M059J (cell line): ENCODE measurements at places on chromosomes 13 and 19. TPM values are rescaled to one million over a fixed set of nuclear protein-coding genes. Genes with fewer than 3 reads are reported as not detected.

C3 gene
- 4.0 and 5.2 TPM in 2 replicates for total RNA-seq

IRS2 gene
- total RNA-seq, result 0.42 and 0.54 TPM in 2 replicates

ZNF665 gene
- 1.1 and 8.2 TPM in 2 replicates for total RNA-seq

ASF1B gene
- total RNA-seq, result 117 and 169 TPM in 2 replicates

NFIX gene
- total RNA-seq, result 38.5 and 52.0 TPM in 2 replicates

HOMER3 gene
- total RNA-seq, result 105 and 141 TPM in 2 replicates

DNAAF3 gene
- total RNA-seq, result 0.44 and 4.0 TPM in 2 replicates

KLHL1 gene
- total RNA-seq, result not detected in 2 replicates

FKRP gene
- 13.1 and 28.4 TPM in 2 replicates for total RNA-seq

ZNF230 gene
- total RNA-seq, result 4.3 and 9.2 TPM in 2 replicates

CD177 gene
- total RNA-seq, result 1.4 and 3.3 TPM in 2 replicates

THSD1 gene
- total RNA-seq, result 2.8 and 3.4 TPM in 2 replicates

C5AR1 gene
- 0.05 TPM in 1 of 2 replicates, not detected in the other for total RNA-seq

IFNL2 gene
- total RNA-seq, result not detected in 2 replicates
